Stimulated activated CD4-positive, alpha-beta T cell treated with anti-CD3 and anti-CD28 coated beads, Interleukin-4, amount 100 ng/mL, for 4 hours (primary cell): ENCODE measurements at places on chromosomes 5 and 9.

DNA sequence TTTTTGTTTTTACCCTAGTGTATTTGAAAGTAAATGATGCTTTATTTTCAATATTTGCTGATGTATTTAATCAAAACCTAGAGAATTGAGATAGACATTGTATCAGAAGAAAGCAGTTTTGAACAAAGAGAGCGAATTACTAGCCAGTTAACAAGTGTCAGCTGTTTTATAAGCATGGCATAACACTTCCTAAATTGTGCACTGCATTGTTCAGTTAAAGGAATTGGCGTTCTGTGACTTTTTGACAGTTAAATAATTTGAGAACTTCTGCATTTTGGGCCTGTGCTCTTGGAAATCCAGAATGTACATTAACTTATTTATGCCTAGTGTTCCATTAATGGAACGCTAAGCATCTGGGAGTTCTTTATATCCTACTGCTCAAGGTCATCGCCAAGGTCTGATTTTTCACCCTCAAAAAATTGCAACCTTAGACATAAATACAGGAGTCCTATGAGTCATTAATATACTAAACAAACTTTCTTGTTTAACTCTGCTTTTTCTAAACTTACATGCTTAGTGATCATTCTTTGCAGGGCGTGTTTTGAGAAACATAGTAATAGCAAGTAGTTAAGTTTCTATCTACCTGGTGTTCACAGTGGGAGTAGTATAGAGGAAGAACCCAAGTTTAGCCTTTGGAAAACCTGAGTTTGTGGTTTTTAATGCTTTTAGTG is 31.1 kb downstream of the RASA1 start:
- no peak for DNase-seq

DNA sequence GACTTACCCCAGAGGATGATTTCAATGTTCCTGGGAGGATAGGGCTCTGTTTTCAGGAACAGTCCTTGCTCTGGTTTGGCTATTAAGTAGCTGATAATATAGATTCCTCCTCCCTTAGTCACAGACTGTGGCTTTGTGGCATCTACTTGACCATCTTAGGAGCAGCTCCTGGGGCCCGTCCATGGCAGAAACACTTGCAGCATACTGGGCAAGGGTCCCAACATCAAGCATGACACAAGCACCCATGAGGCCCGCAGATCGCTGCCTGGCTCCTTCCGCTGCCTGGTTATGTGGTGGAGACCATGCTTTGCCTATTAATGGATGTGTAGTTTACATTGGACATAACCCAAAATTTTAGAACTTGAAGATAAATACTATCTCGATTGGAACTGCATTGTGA is 170.1 kb downstream of the ICE1 start:
- DNase-seq = no peak

DNA sequence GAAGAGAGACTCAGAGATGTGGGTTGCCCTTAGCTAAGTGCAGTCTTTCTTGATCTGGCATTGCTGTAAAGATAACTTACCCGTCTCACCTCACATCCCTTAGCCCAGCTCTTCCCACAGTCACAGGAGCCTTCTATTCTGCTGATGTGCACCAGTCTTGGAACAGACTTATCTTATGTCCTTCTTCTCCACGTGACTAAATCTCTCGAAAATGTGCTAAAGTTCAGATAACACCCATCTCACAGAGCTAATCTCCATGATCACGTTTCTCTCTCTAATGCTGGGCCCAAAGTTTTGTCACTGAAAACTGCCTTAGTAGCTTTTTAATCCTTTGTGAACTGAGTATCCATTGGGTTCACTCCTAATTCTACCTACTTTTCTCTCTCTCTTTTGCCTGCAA is 16.7 kb downstream of the SLC36A1 start:
- no peak for DNase-seq

- DNase-seq = no peak
Measured at GRCh38 chr5:137072361-137073115, 426.6 kb downstream of the SPOCK1 start.

DNA sequence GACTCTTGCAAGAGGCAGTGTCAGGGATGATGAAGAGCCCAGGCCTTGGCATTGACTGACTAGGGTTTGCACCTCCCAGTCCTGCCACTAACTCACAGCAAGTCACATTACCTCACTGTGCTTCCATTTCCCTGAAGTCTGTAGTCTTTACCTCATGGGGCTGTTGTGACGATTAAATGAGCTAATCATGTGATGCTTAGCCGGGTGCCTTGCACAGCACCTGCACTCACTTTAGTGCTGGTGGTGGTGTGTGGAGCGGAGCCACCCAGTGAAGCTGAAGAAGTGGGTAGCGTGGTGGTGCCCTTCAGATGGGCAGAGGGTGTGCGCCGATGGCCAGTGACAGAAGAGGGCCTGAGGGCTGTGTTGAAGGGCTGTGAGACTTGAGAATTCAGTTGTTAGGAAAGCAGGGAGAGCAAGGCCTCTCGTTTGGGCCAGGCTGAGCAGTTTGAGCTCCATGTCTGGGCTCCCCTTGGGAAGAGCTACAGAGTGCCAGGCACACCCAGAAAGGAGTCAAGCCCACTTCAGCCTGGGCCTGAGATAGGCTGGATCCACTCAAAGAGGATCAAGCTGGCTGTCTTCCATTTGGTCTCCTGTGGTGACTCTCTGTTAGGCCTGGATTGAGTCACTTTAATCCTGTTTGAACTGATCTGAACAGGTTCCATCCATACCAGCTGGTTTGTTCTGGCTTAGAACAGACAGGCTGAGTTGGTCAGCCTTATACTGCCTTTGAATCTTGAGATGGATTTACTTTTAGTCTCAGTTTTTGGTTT is 42.5 kb downstream of the RALGPS1 start:
- DNase-seq = no peak

- DNase-seq = no peak
Measured at GRCh38 chr5:72307573-72307967, 12.5 kb downstream of the MRPS27 start.

GRCh38 chr5:159097784-159098602 is 1.7 kb downstream of the EBF1 start:
- DNase-seq = no peak

GRCh38 chr9:101705135-101705661 is 33.2 kb downstream of the GRIN3A start:
- DNase-seq = peak; percentile 7

DNA sequence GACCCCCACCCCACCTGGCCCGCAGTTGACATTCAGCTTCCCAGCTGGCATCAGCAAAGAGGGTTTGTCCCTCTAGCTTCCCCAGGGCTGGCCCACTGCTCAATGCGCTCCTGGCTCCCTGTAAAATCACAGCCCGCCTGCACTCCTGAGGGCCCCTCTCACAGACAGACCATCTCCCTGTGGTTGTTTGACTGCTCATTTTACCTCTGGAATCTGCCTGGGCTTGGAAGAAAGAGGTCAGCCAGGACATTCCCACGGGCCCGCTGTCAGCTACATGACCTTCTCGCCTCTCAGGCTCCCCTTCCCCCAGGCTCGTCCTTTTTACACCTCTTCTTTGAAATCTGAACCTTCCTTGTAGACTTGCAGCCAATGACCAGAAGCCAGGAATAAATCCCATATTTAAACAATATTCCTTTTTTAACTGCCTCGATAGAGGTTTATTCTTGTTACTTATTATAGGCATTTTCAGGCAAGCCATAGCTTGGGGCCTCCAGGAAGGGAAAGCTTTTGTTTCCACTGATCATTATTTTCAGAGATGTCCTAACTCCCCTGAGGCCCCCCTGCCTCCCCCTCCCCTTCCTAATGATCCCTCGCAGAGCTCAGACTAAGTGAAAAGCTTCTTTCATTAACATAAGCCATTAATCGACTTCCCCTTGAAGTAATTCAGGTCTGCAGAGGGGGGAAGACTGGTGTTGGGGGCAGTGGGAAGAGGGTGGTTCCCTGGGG is 76.3 kb upstream of the IQGAP2 start:
- no peak for DNase-seq

GRCh38 chr5:77871946-77872345 is 95.8 kb upstream of the TBCA start:
- DNase-seq = no peak

- DNase-seq = no peak
Measured at GRCh38 chr5:35538198-35538931, 79.3 kb upstream of the SPEF2 start.

GRCh38 chr9:12162181-12162815 is 530.9 kb upstream of the TYRP1 start:
- no peak for DNase-seq

DNA sequence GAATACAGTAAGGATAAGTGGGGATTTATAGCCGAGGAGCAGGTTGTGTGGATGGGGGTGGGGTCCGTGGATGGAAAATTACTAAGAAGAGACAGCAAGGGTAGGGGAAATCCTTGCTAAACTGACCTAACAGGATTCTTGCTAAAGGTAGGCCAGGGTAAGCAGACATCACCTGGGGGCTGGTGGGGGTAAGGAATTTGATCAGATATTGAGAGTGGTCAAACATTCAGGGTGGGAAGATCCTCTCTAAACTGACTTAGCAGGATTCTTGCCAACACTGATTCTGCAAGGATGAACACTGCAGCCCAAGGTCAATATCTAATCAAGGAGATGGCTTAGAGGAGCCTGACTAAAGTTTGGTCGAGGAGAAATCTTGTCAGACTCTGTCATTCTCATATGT is 2.7 kb upstream of the PLGRKT start:
- DNase-seq = no peak

GRCh38 chr5:94810877-94811276 is 192.4 kb downstream of the SLF1 start:
- DNase-seq = no peak

GRCh38 chr5:113330533-113331208 is 104.1 kb downstream of the TSSK1B start:
- DNase-seq = no peak

GRCh38 chr9:81628897-81629296 is 60.5 kb downstream of the TLE1 start:
- DNase-seq = no peak

DNA sequence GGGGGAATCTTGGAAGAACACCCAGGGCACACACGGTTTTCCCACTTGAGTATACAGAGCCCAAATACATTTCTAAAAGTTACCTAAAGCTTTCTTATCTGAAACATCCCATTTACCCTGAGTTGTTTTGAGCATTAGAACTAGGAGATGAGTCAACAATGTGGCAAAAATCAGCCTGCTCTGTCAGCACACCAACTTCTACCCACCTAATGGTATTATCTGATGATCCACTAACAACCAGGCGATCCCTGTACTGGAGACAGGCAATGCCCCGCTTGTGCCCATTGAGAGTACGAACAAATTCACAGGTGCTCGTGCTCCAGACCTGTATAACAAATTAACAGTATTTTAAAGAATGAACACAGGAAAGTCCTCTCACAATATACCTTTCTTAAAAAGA is 87.0 kb downstream of the SMIM23 start:
- DNase-seq = no peak

DNA sequence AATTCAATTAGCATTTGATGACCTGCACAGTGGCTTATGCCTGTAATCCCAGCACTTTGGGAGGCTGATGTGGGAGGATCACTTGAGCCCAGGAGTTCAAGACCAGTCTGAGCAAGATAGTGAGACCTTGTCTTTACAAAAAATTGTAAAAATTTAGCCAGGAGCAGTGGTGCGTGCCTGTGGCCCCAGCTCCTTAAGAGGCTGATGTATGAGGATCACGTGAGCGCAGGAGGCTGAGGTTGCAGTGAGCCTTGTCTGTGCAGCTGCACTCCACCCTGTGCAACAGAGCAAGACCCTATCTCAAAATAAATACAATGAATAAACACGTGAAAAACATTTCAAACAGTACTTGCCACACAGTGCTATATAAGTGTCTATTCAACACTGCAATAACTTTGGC is 4.2 kb downstream of the ABCA1 start:
- DNase-seq = no peak
